ENCODE measurements at places on chromosomes 16 and 17. TPM values are rescaled to one million over a fixed set of nuclear protein-coding genes. Genes with fewer than 3 reads are reported as not detected.
A peak's percentile ranks its signal among the peaks of the same experiment; 100 is the strongest.

DNA sequence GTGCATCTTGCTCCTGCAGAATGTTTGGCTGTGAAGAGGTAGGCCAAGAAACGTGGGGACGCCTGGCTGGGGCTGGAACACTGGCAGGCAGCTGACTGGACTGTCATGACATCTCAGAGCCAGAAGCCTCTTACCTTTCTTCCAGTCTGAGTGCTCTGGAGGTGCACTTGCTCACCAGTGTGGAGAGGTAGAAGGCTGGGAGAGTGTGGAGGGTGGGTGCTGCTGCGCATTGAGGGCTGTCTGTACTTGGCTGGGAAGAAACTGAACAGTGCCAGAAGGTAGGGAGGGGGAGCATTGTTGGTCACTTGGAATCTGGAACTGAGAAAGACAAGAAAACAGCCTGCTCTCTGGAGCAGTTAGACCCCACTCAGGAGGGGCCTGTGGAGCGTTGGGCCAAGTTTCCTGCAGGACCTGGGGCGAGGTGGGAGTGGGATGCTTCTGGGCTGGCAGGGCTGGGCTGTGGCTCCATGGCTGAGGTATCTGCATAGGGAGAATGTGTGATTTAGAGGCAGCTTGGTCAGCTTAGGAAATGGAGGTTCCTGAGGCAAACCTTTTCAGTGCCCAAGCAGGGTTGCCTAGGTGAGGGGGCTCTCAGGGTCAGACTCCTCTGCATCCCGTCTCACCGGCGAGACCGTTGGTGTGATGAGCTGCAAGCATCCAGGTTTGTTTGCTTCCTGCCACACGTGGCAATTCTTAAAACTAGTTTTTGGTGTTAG lies 55.1 kb downstream of the KSR1 start:
- no peak for DNase-seq

GRCh38 chr16:3694051-3694450 lies 23.3 kb downstream of the TRAP1 start:
- no peak for DNase-seq

GRCh38 chr16:19868421-19868820 lies 16.2 kb downstream of the GPRC5B start:
- no peak for DNase-seq

GRCh38 chr17:42061646-42062487 lies 11.5 kb upstream of the C17orf113 start:
- DNase-seq = no peak

Gene ALOX15B
- 0.06 TPM for total RNA-seq

- no peak for DNase-seq
Measured at GRCh38 chr17:3033741-3034577, 29.4 kb downstream of the OR1D5 start.

DNA sequence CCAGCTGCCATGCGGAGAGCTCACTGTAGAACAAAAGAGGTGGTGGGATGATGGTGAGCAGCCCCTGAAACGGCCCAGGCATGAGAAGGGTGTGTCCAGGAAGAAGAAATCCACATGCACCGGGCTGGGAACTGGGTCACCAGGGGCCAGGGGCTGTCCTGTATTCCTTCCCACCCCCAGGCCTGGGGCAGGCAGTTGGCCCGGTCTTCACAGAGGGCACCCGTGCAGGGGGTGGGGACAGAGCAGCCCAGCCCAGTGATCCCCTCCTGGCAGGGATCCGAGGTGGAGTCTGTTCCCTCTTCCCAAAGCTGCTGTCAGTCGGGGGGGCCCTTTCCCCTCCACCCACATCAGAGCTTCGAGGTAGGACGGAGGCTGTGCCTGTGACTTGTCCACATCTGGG lies 9.2 kb downstream of the HS3ST6 start:
- peak; percentile 11 for DNase-seq

Gene SLX4
- total RNA-seq = 7.7 TPM

- DNase-seq = no peak
Measured at GRCh38 chr16:62157544-62157943, 121.3 kb upstream of the CDH8 start.

Gene ABCC11
- not detected for total RNA-seq

GRCh38 chr17:75987041-75987440 lies 8.0 kb downstream of the TEN1 start:
- no peak for DNase-seq

DNA sequence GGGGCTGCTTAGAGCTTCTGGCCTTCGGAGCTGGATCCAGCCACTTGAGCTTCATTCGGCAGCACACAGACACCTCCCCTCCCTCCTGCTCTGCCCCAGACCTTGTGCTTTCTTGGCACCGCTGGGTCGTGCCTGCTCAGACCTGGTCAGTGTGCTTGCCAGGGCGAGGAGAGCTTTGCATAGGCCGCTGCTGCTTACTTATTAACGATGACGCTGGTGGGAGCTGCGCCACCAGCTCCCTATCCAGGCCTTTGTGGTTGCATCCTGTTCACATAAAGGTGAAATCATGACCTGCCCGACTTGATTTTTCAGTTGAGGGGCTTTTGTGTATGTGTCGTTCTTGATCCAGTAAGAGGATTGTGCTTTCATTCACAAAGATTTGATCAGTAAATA lies 101.1 kb downstream of the MSI2 start:
- DNase-seq = no peak

DNA sequence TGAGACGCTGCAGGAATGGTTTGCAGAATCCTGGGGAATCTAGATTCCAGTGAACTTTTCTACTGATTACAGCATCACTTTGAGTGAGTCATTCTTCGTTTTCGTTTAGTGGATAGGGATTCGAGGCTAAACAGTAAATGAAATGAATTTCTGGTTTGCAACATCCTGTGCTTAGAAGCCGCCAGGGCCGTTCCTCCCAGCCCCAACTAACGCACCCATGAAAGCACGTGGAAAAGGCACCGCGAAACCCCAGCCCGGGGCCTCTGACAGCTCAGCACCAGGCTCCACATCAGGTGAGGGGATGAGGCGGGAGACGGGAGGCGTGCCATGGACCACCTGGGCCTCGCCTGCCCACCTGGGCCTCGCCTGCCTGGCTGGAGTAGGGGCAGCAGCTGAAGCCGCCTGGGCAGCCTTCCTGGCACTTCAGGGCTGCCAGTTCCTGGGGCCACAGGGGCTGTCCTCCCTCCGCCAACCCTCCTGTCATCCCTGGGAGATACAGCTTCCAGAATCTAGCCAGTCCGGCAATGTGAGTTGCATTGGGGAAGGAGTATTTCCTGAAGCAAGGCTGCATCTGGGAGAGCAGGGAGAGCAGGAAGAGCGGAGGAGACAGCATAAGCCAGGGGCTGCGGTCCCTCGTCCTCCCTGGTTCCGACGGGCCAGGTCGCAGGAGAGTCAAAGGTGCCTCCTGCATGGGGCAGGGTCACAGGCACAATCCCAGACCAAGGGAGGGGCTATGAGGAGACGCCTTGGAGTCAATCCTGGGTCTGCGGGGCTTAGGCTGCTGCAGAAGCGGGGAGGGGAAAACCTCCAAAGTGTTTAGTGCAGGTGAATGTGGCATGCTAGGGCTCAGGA lies 78.4 kb downstream of the RPH3AL start:
- DNase-seq = no peak

Gene PRAC2
- not detected for total RNA-seq

DNA sequence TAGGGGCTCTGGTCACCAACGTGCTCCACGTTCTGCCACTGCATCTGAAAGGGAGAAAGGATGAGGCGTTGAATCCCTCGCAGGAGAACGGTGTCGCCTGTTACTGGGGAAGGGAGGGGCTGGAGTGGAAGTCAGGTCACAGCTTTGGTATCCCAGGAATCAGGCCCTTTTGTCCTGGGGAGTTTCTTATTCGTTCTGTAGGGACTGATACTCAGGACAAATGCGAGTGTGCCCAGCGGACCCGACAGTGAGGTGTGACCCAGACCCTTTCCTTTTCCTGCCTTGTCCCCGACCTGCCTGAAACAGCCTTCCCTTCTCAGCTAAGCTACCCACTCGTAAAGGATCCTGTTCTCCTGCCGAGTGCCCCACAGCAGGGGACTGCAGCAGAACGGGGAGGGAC lies 177.5 kb downstream of the VPS53 start:
- DNase-seq = peak; percentile 5

DNA sequence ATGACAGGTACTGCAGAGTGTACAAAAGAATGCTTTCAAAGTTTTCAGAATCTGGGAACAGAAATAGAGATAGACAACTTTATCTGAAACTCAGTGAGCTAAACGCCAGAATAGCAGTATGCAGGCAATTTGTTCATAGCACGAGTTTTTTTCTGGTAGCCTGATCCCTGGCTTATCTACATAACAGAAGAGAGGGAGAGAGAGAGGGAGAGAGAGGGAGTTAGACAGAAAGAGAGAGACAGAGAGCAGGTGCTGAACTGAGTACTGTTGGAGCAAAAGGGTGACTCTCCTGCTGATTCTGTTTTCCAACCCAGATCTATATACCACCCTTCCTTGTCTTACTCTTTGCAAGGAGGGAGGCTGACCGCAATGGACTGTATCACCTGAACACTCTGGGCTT lies 388.0 kb upstream of the CA10 start:
- DNase-seq = no peak

DNA sequence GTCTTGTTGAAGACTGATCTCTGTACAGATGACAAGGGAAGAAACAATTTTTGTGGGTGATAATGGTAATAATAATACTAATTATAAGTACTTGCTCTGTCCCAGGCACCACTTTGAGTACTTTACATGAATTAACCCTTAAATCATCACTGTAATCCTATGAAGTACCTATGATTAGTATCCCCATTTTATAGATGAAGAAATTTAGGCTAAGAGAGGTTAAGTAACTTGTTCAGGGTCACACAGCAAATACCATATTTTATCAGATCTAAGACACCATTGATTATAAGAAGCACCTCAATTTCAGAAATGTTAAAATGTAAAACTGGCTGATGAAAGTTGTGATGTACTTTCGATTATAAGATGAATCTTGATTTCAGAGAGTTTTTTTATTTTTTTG lies 18.6 kb downstream of the TADA2A start:
- DNase-seq = no peak

DNA sequence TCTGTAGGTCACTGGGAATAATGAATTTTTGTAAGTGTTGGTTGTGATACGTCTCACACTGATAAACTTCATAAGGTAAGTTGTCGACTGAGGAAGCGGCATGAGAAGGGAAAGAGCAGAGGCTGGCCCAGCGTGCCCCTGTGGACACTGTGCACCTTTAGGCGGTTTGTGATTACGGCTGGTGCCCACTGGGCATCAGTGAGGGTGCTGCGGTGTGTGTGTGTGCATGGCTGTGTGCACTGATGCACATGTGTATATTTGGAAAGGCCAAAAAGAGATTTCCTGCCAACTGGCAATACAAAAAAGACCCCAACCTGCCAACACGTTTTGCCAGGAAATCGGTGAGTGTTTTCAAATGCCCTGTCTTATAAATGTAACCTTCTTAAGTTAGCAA lies 11.9 kb downstream of the IRF8 start:
- DNase-seq = no peak

- peak; percentile 3 for DNase-seq
Measured at GRCh38 chr17:44672479-44673093, 16.3 kb downstream of the MEIOC start.

DNA sequence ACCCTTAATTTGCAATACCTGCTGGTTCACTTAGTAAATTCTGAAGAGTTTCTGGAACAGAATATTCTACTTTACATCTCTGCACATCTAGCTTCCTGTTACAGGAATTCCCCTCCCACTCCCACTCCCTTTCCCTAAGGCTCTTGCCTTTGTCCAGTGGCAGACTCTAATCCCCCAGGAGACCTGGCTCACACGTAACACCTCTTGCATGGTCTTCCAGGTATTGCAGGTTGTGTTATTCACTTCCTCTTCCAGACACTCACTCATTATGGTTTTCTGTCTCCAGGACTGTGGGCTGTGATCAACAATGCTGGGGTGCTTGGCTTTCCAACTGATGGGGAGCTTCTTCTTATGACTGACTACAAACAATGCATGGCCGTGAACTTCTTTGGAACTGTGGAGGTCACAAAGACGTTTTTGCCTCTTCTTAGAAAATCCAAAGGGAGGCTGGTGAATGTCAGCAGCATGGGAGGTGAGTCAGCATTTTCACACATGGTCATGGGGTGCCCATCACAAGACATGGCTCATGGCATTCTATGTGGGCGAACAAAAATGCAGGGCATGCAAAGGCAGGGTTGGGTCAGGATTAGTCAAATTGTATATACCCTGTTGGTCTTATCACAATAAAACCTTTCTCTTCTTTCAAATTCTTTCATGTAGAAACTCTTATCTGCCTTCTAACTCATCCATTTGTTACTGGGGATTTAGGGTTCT lies 35.8 kb downstream of the HSD17B2 start:
- DNase-seq = no peak

GRCh38 chr16:12819126-12820117 lies 15.7 kb upstream of the CPPED1 start:
- DNase-seq = peak; percentile 72

DNA sequence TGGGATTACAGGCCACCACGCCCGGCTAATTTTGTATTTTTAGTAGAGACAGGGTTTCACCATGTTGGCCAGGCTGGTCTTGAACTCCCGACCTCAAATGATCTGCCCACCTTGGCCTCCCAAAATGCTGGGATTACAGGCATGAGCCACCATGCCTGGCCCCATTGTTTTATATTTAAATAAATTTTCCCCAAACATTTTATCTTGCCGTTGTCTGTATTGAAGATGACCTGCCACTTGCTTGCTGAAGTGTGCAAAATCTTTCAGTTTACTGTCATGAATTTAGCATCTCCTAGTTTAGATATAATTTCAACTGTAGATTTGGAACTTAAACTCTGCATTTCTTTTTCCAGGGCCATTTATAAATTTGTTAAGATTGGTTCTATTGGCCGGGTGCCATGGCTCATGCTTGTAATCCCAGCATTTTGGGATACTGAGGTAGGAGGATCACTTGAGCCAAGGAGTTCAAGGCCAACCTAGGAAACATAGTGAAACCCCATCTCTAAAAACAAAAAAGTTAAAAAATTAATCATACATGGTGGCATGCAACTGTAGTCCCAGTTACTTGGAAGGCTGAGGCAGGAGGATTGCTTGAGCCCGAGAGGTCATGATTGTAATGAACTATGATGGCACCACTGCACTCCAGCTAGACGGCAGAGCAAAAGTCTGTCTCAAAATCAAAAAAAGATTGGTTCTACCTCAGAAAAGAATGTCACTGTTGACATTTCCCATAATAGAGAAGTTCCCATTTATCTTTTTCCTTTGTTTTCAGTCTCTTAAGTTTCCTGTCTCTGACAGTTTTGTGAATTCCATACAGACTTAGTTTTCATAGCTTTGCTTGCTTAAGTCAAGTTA lies 84.4 kb downstream of the VMP1 start:
- DNase-seq = no peak

- DNase-seq = peak; percentile 91
Measured at GRCh38 chr17:32483451-32484019, 3.3 kb upstream of the CDK5R1 start.

Gene ARL6IP1
- total RNA-seq = 777 TPM

DNA sequence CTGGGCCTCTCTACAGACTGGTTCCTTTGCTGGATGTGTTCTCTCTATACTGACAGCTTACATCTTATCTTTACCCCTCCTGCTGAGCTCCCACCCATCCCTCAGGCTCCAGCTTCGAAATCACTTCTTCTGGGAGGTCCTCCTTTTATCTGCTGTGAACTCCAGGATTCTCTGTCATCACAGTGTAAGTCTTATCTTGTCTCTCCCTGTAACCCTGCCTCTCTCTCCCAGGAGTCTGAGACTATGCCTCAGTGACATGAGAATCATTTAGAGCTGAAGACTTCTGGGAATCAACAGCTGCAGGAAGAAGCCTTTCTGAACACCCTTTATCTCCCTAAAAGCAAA lies 148.1 kb upstream of the HS3ST3A1 start:
- DNase-seq = no peak

Gene TP53TG3D
- total RNA-seq = not detected
